ENCODE measurements at places on chromosomes 3 and 15.
A peak's percentile ranks its signal among the peaks of the same experiment; 100 is the strongest.

DNA sequence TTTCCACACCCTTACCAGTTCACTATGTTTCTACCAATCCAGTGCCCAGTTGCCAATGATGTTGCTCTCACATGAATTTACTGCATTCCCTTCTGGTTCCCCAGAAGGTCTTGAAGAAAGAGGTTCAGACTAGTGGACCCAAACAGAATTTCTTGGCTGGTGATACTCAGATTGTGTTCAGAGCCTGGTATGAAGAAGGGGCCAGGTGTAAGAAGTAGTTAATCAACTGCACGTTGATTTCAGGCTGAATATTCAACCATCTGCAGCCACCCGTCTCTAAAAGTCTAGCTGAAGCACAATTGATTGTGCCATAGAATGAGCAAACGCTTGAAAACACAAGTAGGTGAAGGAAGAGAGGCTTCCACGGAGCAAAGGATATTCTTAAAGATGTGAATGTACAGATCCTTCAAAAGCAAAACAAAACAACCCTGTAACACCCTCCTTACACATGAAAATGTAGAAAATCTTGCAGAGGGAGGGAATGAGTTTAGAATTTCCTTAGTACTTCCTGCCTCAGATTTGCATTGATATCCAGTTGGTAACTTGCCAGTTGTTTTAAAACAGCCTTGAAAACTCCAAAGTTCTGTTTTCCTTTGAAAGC lies 4.7 kb downstream of the RBMS3 start:
- no peak for DNase-seq
- H3K4me1 ChIP-seq = peaks cover 23% of the 10 kb centered on the region

- peaks cover 37% of the 10 kb centered on the region for H3K4me1 ChIP-seq
- peaks cover 6% of the 10 kb centered on the region for H3K36me3 ChIP-seq
- no peak overlapping the region for H3K27ac ChIP-seq
- DNase-seq = no peak
- H3K27me3 ChIP-seq = peaks cover 8% of the 10 kb centered on the region
These were observed 73.1 kb upstream of the MEF2A start for GRCh38 chr15:99492716-99493115.

- peaks cover 48% of the 10 kb centered on the region for H3K4me1 ChIP-seq
- H3K36me3 ChIP-seq = peaks cover 52% of the 10 kb centered on the region
- peaks cover 5% of the 10 kb centered on the region for H3K27me3 ChIP-seq
These were observed 2.2 kb downstream of the ZXDC start for GRCh38 chr3:126473292-126474168.

- DNase-seq = no peak
- H3K27me3 ChIP-seq = no peaks in the 10 kb centered on the region
- H3K27ac ChIP-seq = no peak overlapping the region
- no peaks in the 10 kb centered on the region for H3K4me1 ChIP-seq
- H3K36me3 ChIP-seq = no peaks in the 10 kb centered on the region
These were observed 69.2 kb downstream of the MEIS2 start for GRCh38 chr15:37031198-37031597.

GRCh38 chr15:79027532-79028410 lies 62.8 kb downstream of the RASGRF1 start:
- H3K27me3 ChIP-seq = no peaks in the 10 kb centered on the region
- no peak for DNase-seq
- H3K4me1 ChIP-seq = no peaks in the 10 kb centered on the region
- H3K27ac ChIP-seq = no peak overlapping the region
- H3K4me3 ChIP-seq = no peak overlapping the region

- peaks cover 2% of the 10 kb centered on the region for H3K27me3 ChIP-seq
- DNase-seq = no peak
- peaks cover 26% of the 10 kb centered on the region for H3K4me1 ChIP-seq
- H3K27ac ChIP-seq = peak overlapping the region; percentile 87
These were observed 1.6 kb downstream of the BBX start for GRCh38 chr3:107524326-107524840.

DNA sequence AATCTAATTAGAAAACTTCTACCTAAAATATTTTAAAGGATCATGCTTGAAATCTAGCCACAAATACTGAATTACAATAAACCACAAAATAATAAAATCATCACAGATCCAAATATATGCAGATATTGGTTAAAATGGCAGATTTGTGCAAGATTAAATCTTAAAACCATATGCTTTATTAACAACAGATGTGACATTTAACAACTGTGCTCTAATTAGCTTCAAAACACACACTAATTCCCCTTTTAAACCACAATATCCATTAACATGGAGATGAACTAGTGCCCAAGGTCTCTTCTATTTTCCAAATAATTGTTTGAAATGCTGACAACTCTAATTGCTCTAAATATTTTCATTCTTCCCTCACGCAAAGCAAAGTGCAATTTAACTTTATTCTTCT lies 1530.3 kb downstream of the SI start:
- H3K4me3 ChIP-seq = no peak overlapping the region
- no peaks in the 10 kb centered on the region for H3K4me1 ChIP-seq
- H3K36me3 ChIP-seq = no peaks in the 10 kb centered on the region
- H3K27me3 ChIP-seq = no peaks in the 10 kb centered on the region
- H3K27ac ChIP-seq = no peak overlapping the region

DNA sequence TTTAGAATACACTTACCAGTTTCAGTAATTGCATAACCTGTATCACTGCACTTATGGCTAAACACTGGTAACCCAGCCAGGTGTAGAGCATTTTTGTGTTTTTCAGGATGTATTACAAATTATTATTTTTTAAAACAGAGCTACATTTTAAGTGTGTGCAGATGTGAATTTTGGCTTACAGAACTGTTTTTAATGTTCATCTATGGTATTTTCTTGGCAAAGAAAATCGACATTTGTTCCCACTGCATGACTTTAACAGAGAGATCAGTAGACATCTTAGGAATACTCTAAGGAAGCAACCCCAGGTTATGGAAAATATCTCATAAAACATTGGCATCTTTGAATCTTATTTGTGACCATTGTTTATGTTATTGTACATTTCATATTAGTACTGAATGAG lies 73.3 kb downstream of the ATP13A4 start:
- no peaks in the 10 kb centered on the region for H3K36me3 ChIP-seq
- no peaks in the 10 kb centered on the region for H3K27me3 ChIP-seq
- no peak overlapping the region for H3K4me3 ChIP-seq
- no peak overlapping the region for H3K27ac ChIP-seq

GRCh38 chr3:196531418-196531817 lies 16.3 kb upstream of the SMCO1 start:
- no peak for DNase-seq
- peaks cover 11% of the 10 kb centered on the region for H3K4me1 ChIP-seq
- no peaks in the 10 kb centered on the region for H3K36me3 ChIP-seq
- peaks cover 12% of the 10 kb centered on the region for H3K27me3 ChIP-seq
- H3K27ac ChIP-seq = no peak overlapping the region
